CD4-positive, CD25-positive, alpha-beta regulatory T cell (primary cell): ENCODE measurements at places on chromosomes 2 and 18. TPM values are rescaled to one million over a fixed set of nuclear protein-coding genes. Genes with fewer than 3 reads are reported as not detected.

C2orf66 gene
- polyA plus RNA-seq = not detected

ANKMY1 gene
- polyA plus RNA-seq = 11.8 TPM

RIT2 gene
- not detected for polyA plus RNA-seq

PTH2R gene
- polyA plus RNA-seq = not detected

CAPN14 gene
- not detected for polyA plus RNA-seq

LOXHD1 gene
- polyA plus RNA-seq = not detected

DNA sequence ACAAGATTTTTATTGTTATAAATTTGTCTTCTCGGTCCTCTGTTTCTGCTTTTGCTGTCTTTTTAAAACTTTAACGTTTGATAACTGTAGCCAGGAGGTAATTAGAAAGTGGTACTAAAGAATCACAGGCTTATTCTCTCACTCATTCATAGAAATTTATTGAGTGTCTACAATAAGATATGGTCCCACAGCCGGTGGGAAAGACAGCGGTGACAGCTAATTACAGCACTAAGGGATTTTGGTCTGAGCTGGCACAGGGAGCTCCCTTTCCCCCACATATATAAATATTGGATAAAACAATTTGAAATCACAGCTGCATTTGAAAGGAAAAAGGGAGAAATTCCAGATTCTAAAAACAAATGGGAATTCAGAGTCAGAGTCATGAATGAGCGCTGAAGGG, 93.1 kb upstream of the CAPN13 start:
- H3K36me3 ChIP-seq = no peaks in the 10 kb centered on the region
- H3K27me3 ChIP-seq = peaks cover 5% of the 10 kb centered on the region
- H3K4me1 ChIP-seq = no peaks in the 10 kb centered on the region
- no peak for DNase-seq
- H3K27ac ChIP-seq = no peak overlapping the region

GRCh38 chr2:203928849-203929248, 7.7 kb upstream of the ICOS start:
- H3K36me3 ChIP-seq = no peaks in the 10 kb centered on the region
- H3K27me3 ChIP-seq = peaks cover 3% of the 10 kb centered on the region
- peaks cover 22% of the 10 kb centered on the region for H3K4me1 ChIP-seq
- no peak overlapping the region for H3K27ac ChIP-seq

DNA sequence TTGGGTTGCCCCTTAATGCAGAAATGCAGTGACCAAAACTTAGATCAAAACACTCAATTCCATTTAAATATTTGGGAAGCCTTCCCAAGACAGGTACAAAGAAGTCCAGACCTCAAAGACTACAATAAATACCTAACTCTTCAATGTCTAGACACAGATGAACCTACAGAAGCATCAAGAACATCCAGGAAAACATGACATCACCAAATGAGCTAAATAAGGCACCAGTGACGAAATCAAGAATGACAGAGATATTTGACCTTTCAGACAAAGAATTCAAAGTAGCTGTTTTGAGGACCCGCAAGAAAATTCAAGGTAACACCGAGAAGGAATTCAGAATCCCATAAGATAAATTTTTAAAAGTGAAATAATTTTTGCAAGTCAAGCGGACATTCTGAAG, 140.2 kb downstream of the XIRP2 start:
- no peak for DNase-seq
- H3K27me3 ChIP-seq = no peaks in the 10 kb centered on the region
- H3K36me3 ChIP-seq = no peaks in the 10 kb centered on the region
- no peak overlapping the region for H3K4me3 ChIP-seq
- no peak overlapping the region for H3K27ac ChIP-seq

- no peaks in the 10 kb centered on the region for H3K36me3 ChIP-seq
- no peak overlapping the region for H3K4me3 ChIP-seq
- H3K4me1 ChIP-seq = no peaks in the 10 kb centered on the region
- no peak for DNase-seq
- no peaks in the 10 kb centered on the region for H3K27me3 ChIP-seq
Observed at GRCh38 chr2:167827352-167828097, 419.9 kb downstream of the STK39 start.

DNA sequence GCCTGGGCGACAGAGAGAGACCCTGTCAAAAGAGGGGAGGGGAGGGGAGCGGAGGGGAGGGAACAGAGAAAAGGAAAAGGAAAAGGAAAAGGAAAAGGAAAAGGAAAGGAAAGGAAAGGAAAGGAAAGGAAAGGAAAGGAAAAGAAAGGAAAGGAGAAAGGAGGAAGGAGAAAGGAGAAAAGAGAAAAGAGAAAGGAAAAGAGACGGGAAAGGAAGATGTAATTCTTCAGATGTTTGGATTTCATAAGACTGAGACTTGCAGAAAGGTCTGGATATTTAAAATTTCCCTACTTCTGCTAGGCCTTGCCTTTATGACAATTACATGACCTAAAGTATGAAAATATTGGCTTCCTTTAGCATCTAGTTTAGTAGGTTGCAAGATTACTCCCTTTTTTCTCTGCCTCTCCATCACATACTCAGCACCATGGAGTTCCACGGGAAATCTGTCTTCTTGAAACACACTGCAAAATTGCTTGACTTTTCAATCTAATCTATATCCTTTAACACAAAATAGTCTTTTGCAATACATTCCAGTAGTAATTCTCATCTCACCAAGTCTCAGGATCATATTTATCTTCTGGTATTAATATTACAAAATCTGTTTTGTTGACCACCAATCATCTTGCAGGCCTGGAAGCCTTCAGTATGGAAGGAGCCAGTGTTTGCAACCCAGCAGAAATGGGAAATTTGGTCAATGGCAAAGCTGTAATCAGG, 383.5 kb downstream of the ZEB2 start:
- no peak overlapping the region for H3K4me3 ChIP-seq
- no peaks in the 10 kb centered on the region for H3K36me3 ChIP-seq
- no peak for DNase-seq
- no peak overlapping the region for H3K27ac ChIP-seq
- no peaks in the 10 kb centered on the region for H3K4me1 ChIP-seq

- peak; percentile 23 for DNase-seq
- H3K4me1 ChIP-seq = no peaks in the 10 kb centered on the region
- H3K27me3 ChIP-seq = no peaks in the 10 kb centered on the region
- no peaks in the 10 kb centered on the region for H3K36me3 ChIP-seq
- H3K4me3 ChIP-seq = no peak overlapping the region
Observed at GRCh38 chr18:23387265-23387664, 65.8 kb upstream of the RIOK3 start.

GRCh38 chr2:129802290-129802689, 177.2 kb upstream of the RAB6C start:
- H3K27ac ChIP-seq = no peak overlapping the region
- no peaks in the 10 kb centered on the region for H3K4me1 ChIP-seq
- no peak for DNase-seq
- no peaks in the 10 kb centered on the region for H3K36me3 ChIP-seq
- no peak overlapping the region for H3K4me3 ChIP-seq

DNA sequence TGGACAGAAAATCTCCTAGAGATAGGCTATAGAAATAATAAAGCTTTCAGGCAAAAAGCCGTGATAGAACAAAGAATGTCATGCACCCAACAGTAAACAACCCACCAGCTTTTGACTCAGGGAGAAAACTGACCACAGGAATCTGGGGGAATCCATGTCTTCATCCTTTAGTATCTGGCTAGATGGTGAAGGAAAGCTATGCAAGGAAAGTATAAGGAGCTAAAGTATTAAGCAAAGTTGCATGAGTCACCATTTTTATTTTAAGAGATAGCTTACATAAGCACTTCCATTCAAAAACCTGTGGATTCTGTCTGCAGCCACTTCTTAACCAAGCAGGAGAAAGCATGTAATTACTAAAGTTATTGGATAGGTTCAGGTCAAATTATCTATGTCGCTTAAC, 363.8 kb downstream of the LRP1B start:
- H3K36me3 ChIP-seq = no peaks in the 10 kb centered on the region
- DNase-seq = no peak
- H3K27ac ChIP-seq = no peak overlapping the region
- H3K27me3 ChIP-seq = no peaks in the 10 kb centered on the region
- H3K4me1 ChIP-seq = no peaks in the 10 kb centered on the region

- no peak overlapping the region for H3K4me3 ChIP-seq
- no peaks in the 10 kb centered on the region for H3K36me3 ChIP-seq
Observed at GRCh38 chr2:1742681-1743395, 1.5 kb downstream of the PXDN start.

DNA sequence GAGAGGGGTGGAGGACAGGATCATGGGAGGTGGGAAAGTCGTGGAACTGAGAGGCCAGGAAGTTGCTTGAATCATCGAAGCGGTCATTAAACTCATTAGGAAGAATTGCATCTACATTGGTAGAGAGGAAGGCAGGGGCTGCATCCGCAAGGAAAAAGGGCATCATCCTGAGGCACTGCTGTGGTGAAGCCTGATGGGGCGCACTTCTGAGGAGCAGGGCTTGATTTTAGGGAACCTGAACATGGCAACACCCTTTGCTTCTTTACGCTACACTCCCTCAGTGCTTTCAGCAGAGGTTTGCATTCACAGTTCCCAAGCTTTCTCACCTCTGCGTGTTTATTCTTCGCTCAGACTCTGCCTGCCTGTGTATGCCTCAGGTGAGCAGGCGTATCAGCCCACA, 352.0 kb upstream of the RAB6C start:
- H3K36me3 ChIP-seq = no peaks in the 10 kb centered on the region
- H3K4me3 ChIP-seq = no peak overlapping the region
- H3K27ac ChIP-seq = no peak overlapping the region
- H3K27me3 ChIP-seq = no peaks in the 10 kb centered on the region
- H3K4me1 ChIP-seq = no peaks in the 10 kb centered on the region

DNA sequence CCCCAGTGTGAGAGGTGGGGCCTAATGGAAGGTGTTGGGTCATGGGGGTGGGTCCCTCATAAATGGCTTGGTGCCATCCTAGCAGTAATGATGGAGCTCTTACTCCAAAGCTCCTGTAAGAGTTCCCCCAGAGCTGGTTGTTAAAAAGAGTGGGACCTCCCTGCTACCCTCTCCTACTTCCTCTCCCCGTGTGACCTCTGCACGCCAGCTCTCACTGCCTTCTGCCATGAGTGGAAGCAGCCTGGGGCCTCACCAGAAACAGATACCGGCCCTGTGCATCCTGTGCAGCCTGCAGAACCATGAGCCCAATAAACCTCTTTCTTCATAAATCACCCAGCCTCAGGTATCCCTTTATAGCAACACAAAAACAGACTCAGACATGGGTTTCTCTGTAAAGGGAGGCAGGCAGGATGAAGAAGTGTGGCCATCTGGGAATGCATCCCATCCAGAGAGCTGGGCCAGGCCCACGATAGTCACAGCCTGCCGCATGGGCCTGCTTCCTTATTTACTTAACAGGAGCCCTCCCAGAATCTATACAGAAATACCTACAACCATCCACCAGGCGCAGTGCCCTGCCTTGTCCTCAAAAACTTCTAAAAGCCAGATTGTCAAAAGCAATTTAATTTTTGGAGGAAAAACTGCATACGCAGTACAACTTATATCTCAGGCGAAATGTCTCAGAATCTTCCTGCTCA, 7.5 kb downstream of the PRLH start:
- H3K27ac ChIP-seq = no peak overlapping the region
- H3K36me3 ChIP-seq = no peaks in the 10 kb centered on the region
- H3K4me3 ChIP-seq = no peak overlapping the region

DNA sequence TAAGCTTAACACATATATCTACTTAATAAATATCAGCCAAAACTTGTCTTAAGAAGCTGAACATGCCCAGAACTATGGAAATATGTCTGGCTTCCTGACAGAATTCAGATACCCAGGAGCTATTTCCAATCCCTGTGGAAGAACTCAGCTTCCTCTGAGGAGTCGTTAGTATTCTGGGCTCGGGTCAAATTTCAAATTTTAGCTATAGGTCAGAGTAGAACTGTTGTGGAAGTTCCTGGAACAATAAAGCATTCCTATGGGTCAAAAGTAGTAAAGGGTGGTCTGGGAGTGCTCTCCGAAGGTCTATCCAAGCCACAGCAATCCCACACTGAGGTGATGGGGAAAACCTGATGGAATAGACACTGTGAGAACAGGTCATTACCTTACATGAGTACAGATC, 342.7 kb upstream of the CHST9 start:
- DNase-seq = no peak
- H3K4me1 ChIP-seq = no peaks in the 10 kb centered on the region
- H3K4me3 ChIP-seq = no peak overlapping the region
- no peak overlapping the region for H3K27ac ChIP-seq
- no peaks in the 10 kb centered on the region for H3K36me3 ChIP-seq
- H3K27me3 ChIP-seq = no peaks in the 10 kb centered on the region
